SJCRH30 (cell line): ENCODE measurements at places on chromosomes 1 and 21. TPM values are rescaled to one million over a fixed set of nuclear protein-coding genes. Genes with fewer than 3 reads are reported as not detected.
A peak's percentile ranks its signal among the peaks of the same experiment; 100 is the strongest.

Gene PTPRU
- total RNA-seq: 12.3 and 16.3 TPM in 2 replicates

GRCh38 chr1:28860332-28861073 lies 48.5 kb downstream of the OPRD1 start:
- no peak for DNase-seq

Gene RASSF5
- total RNA-seq: 9.5 TPM in 2 replicates

DNA sequence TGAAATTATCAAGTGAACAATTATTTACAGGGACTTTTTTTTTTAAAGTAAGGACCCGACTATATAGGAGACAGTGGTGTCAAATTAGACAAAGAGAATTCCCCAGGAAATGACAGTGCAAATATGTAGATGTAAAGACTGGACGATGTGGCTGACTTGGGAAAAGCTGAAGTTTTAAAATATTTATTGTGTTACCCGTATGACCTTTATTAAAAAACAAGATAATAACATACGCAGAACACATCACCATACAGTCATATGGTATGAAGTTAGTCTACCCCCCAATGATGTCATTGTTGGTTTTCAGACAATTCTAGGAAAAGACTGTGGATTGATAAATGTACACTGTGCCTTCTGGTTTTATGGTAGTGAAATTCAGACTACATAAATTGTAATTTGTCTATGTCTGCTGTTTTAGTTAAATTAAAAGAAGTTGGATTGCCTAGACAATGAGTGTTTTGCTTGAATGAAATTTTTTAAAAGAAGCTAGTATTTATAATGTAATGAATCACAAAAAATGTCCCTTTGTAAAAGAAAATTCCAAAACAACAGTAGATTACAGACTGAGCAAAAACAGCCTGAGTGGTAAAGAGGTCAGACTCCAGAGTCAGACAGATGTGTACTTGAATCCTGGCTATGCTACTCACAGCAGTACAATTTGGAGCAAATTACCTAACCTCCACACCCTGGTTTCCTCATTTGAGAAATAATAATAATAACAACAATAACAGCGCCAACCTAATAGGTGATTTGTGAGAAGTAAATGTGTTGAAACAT lies 15.5 kb upstream of the PDC start:
- DNase-seq: no peak

- no peak for DNase-seq
These were observed 39.9 kb upstream of the SLC16A1 start for GRCh38 chr1:112995890-112996289.

- DNase-seq: no peak
These were observed 2.7 kb downstream of the HIVEP3 start for GRCh38 chr1:41915786-41916571.

DNA sequence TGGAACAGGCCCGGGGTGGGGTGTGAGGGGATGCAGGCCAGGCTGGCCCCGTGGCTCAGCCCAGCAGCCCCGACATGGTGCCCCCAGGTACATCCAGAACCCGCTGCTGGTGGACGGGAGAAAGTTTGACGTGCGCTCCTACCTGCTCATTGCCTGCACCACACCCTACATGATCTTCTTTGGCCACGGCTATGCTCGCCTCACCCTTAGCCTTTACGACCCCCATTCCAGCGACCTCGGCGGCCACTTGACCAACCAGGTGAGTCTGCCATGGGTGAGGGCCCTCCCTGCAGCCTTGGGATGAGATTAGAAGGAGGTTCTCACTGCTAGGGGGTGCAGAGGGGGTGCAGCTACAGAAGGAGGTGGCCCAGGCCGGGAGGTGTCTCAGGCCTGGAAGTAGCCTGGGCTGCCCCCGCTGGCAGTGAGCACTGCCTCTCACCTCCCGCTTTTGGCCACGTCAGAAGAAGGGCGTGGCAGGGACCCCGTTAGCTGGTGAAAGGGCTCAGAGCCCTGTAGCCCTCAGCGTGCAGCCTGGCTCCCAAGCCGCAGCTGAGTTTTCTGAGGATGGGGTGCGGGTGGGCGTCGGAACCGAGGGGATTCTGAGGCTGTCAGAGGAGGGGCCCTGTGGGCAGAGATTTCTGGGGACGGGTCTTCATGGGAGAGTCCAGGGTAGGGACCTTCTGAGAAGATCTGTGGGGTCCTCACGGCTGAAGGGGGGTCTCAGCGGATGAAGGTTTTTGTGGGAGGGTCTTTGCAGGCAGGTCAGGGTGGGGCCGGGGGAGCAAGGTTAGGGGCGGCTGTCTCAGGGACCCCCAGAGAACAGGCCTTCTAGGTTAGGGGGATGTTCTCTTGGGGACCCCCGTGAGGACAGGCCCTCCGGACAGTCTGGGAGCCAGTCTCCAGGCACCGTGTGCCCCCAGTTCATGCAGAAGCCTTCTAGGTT lies 10.4 kb downstream of the TTLL10 start:
- no peak for DNase-seq

GRCh38 chr21:41010101-41010435 lies 157.9 kb upstream of the BACE2 start:
- DNase-seq: no peak

DNA sequence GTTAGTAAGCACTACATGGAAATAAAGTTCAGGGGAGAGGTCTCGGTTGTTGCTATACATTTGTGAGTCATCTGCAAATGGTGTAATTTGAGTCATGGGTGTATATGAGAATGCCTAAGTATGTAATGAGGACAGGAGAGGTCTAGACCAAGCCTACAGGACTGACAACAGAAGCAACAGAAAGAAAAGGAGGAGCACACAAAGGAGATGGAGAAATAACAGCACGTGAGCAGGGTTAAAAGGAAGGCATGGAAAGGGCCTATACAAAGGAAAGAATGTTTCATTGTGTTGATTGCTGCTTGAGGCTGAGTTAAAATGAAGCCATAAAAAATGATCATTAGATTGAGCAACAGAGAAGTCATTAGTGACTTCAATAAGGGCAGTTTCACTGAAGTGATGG lies 28.0 kb upstream of the PRKAA2 start:
- no peak for DNase-seq

- no peak for DNase-seq
These were observed 228.9 kb downstream of the TNR start for GRCh38 chr1:175514387-175514953.

Gene PLEKHA6
- total RNA-seq: 1.2 and 1.5 TPM in 2 replicates

- DNase-seq: peak; percentile 83
These were observed 1.7 kb downstream of the DCAF8 start for GRCh38 chr1:160260406-160261382.

DNA sequence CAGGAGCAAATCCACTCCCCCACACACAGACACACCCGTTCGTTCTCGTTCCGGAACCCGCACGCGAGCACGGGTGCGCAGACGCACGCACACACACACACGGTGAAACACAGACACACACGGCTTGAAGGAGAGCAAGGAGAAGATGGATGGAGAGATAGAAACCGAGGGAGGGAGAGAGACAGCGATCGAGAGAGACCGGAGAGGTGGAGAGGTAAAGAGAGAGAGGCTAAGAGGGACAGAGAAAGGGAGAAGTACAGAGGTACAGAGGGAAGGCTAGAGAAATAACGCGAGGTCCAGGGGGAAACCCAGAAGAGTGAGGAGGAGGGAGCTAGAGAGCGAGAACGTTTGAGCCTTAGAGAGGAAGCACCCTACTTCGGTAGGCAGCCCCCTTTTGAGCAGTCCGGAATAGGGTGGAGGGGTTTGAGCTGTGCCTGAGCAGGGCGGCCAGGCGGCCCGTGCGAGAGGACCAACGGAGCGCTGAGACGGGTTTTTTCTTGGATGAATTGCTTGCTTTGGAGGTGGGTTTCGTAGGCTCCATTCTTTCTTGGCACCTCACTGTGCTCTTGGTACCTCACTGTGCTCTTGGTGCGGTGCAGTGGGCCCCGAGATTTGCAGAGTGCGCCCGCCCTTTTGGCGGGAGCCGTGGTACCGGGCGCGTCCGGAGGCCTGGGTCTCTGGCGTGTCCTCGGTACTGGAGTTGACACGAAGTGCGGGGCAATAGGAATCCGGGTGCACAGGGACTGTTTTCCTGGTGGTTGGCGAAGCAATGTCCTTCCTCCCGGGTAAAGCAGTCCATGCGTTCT lies 88.4 kb upstream of the RHOU start:
- peak; percentile 45 for DNase-seq

- no peak for DNase-seq
These were observed 6.3 kb downstream of the JMJD4 start for GRCh38 chr1:227728892-227729143.

- DNase-seq: peak; percentile 91
These were observed 42.4 kb upstream of the GADD45A start for GRCh38 chr1:67642629-67643028.

- no peak for DNase-seq
These were observed 19.1 kb upstream of the CHRM3 start for GRCh38 chr1:239367196-239367810.

Gene CHI3L2
- 0.53 and 1.6 TPM in 2 replicates for total RNA-seq

DNA sequence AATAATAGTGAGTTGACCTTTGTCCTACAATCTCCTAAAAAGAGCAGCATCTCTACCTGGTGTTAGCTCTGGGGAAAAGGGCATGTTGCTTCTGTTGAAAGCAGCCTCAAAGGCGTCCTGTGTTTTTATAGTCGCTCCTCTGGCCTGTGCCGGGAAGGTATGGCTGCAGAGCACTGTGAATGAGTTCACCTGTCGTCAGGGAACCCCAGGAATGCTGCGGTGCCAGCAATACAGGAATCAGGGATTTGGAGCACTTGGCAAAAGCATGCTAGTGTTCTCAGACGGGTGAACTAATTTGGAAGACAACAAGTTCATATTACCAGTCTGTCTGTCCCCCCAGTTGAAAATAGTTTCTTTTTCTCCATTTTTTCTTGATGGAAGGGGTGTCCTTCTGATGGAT lies 60.3 kb upstream of the PGD start:
- no peak for DNase-seq

- no peak for DNase-seq
These were observed 7.6 kb upstream of the FNBP1L start for GRCh38 chr1:93440272-93440671.

DNA sequence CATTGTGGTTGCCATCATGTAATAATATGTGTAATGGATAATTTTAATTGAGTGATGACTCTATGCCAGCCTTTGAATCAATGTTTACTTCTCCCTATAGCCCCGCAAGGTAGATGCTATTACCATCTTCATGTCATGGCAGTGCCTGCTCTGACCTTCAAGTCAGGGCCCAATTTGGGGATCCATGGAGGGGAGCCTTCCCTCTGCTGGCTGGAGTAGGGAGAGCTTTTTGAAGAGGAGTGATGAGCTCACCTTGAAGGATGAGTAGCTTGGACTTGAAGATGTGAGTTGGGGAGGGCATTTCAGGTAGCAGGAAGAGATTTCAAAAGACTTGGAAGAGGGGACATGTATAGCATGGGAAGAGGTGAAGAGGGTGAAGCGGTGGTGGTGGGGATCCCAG lies 189.2 kb downstream of the FOXD2 start:
- no peak for DNase-seq
